ENCODE measurements at places on chromosomes 3 and 15.
A peak's percentile ranks its signal among the peaks of the same experiment; 100 is the strongest.

DNA sequence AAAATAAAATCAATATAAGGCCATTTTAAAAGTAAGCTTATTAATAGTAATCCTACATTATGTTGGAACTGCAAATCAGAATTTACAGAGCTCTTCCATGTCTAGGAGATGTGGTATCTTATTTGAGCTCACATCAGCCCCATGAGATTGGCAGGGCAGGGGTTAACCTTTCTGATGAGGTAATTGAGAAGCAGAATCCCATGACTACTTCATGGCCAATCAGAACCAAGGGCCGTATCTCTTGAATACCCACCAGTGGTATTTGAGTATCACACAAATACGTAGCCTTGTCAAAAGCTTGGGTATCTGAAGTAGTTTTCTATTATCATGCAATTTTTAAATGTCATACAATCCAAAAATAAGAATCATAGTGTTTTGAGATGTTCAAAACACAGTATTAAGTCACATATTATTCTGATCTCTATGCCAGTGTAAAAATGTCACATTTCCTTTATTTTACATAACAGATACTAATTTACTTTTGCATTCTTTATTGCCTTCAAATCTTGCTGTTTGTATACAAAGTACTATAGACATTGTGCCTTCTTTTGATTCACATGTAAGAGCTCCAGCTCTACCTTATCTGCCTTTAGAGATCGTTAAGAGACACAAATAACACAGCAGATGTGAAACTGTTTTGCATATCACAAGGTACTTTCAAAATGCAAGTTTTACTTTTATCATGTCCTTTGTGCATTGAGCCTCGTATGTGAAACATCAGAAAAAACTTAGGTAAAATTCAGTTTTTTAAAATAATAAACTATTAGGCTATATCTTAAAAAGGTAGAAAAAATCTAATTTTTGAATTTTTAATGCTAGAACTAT is 251.7 kb upstream of the GOLGA6L4 start:
- DNase-seq, result no peak

GRCh38 chr15:47514200-47514652 is 203.1 kb upstream of the SEMA6D start:
- DNase-seq, result no peak

GRCh38 chr15:89179966-89180875 is 41.2 kb downstream of the RLBP1 start:
- DNase-seq, result no peak

DNA sequence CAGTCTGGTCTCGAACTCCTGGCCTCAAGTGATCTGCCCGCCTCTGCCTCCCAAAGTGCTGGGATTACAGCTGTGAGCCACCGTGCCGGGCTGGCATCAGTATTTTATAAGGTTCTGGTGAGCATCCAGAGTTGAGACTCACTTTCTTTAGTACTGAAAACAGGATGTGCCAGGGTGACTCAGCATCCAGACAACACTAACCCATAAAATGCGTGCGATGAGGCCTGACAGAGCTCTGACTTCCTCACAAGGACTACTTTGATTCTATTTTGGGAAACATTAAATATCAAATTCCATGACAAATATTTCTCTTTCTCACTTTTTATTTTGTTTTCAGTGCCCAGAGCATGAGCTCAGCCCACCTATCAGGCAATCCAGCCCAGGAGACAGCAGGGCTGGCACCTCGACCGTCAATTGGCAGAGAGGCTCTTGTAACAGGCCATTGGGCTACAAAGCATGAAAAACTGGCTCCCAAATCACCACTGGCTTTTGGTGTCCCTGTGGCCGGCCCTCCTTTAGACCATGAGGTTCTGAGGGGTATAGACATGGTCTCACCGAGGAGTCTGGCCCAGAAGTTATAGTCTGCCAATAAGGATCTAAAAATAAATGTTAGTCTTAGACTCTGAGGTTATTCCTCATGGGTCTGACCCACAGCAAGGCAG is 75.0 kb downstream of the FEM1B start:
- DNase-seq, result no peak

DNA sequence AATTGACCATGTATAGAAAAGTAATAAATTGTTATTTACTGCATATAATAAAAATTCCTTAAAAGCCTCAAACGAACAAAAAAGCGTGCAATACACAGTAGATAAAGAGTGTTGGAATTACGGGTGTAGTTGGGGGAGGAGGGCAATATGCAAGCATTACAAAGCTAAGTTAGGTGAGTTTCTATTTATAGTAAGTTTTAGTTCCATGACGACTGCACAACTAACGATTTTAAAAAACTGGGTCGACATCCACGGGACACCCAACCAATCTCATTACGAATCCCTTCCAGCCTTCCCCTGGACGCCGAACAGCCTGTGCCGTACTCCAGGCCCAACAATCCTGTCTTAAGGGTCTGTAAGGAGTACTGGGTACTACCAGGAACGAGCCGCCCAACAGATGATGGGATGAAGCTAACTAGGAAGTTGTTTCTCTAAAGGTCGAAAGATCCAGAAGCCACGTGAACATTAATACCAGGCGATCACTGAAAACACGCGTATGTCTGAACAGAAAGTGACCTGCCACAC is 677 bp downstream of the POLQ start:
- DNase-seq, result no peak

DNA sequence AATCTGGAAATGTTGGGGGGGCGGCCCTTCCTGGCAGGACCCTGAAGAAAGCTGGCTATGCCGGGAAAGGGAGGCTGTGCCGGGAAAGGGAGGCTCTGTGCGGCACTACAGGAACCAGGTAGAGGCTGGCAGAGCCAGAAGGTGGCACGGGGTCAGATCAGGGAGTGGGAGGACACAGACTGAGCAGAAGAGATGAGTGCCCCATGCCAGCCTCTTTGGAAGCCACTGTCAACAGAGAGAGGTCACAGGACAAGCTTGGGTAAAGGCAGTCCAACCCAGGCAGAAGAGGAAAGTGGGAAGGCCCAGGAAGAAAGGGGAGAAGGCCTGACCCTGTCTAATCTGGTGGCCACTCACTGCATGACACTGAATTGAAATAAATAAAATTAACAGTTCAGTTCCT is 1.5 kb downstream of the C15orf62 start:
- no peak for DNase-seq

- no peak for DNase-seq
Observed at GRCh38 chr15:39188314-39188713, 392.6 kb upstream of the THBS1 start.

DNA sequence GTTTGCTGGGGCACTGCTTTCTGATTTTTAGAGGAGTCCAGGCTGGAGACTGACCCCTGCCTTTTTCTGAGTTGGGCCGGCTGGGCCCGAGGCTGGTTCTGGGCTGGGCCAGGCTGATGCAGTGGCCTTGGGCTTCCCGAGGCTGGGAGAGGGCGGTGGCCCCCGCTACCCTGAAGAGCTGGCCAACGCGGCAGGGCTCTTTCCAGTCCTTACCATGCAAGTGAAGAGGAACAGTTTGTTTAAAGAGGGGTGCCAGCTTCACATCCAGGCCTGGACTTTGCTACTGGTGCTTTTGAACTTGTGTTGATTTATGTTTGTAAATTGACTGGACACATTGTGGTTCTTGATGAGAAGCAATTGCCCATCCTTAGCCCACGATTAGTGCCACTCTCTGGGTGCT is 15.3 kb downstream of the IGF1R start:
- DNase-seq, result no peak

- DNase-seq, result no peak
Observed at GRCh38 chr3:125140818-125141595, 71.5 kb downstream of the SLC12A8 start.

DNA sequence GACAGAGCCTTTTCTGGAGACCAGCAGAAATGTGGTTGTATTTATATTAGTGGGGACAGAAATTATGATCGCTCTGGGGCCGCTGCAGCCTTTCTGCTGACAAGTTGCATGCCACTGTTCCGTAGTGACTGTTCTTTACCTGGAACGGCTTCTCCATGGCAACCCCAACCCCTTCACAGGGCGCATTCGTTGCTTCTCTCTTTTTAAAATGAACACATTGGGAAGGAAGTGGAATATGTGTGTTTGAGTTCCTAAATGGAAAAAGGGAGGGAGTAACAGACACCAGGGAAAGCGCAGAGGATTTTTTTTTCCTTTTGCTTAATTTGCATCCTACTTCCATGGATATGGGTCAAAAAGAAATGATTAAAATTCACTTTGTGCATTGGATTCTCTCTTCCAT is 482.0 kb upstream of the SUCLG2 start:
- no peak for DNase-seq

- DNase-seq, result no peak
Observed at GRCh38 chr3:133136114-133137041, 98.2 kb downstream of the TMEM108 start.

GRCh38 chr3:110166791-110167190 is 829.4 kb upstream of the DPPA4 start:
- no peak for DNase-seq

DNA sequence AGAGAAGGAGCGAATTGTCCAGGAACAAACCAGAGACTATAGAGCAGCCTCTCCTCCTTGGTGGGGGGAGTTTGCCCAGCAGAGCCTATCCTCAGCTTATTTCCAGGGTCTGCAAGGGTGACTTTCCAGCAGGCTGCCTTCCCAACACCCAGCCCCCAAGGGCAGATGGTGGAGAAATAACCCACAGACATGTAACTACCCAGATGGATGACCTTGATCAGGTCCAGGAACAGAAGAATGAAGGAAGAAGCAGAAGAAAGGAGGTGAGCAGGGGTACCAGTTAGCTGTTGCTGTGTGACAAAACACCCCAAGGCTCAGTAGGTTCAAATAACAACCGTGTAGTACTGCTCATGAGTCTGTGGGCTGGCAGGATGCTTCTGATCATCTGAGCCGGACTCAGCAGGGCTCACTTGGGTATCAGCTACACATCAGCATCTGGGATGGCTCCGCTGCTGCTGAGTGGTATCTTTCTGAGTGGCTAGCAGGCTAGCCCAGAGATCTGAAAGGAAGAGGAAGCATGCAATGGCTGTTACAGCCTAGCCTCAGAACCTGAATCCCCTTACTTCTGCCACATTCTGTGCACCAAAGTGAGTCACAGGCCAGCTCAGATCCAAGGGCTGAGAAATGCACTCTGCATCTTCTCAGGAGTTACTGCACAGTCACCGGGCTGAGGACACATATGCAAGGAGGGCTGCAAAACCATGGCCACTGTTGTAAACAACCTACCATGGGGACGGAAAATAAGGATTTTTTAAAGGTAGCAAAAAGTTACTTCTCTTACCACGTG is 22.2 kb upstream of the TXNRD3 start:
- DNase-seq, result peak; percentile 44

- DNase-seq, result no peak
Observed at GRCh38 chr3:128788268-128788869, 62.4 kb downstream of the RAB7A start.

DNA sequence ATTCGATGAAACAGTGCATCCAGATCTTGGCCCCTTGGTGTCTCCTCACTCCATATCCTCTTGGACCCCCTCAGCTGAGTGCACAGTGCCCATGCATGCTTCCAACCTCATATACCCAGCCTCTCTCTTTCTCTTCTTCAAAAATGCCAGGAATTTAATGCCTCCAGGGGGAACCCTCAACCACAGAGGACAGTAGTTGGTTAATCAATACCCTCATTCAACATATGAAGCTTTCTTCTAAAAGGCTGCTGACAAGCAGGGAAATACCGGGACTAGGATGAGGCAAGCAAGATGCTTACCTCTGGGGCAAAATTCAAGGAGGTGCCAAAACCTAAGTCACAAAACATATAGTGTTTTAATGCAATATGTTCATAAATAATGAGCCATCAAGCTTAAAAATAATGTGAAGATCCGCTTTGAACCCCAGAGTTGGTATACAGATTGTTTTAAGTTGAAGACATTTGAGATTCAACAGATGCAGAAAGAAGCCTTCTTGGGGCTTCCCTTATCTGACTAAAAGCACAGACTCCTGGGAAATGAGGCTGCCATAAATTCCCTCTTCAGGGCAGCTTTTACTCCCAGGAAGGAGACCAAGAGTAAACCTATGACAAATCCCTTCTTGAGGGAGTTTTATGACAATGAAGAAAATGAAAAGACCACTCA is 48.2 kb upstream of the FHIT start:
- DNase-seq, result no peak

GRCh38 chr15:75230551-75231371 is 27.4 kb upstream of the GOLGA6C start:
- DNase-seq, result no peak

DNA sequence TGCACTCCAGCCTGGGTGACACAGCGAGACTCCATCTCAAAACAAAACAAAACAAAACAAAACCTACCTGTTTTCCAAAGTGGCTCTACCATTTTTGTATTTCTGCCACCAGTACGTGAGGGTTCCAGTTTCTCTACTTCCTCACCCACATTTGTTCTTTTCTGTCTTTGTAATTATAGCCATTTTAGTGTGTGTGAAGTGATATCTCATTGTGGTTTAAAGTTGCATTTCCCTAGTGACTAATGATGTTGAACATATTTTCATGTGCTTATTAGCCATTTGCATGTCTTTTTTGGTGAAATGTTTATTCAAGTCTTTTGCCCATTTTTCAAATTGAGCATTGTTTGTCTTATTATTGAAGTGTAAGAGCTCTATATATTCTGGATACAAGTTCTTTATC is 50.7 kb downstream of the TRA2B start:
- DNase-seq, result no peak

DNA sequence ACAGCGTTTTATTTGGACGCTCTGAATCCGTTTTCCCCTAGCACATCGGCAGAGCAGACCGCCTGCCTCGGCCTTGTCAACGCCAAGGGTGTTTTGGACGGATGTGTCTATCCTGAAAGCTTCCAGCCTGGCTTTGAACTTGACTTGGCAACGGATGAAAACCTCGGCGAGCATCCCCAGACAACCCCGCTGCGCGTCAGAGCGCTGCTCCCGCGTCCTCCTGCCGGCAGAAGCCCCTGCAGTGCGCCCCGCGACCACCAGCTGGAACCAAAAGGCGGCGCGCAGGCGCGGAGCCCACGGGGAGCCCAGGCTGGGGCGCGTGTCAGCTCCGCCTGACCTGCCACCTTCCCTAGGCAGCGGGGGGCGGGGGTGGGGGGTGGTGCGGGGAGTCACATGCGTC is 26.2 kb upstream of the ARL8B start:
- DNase-seq, result peak; percentile 79

DNA sequence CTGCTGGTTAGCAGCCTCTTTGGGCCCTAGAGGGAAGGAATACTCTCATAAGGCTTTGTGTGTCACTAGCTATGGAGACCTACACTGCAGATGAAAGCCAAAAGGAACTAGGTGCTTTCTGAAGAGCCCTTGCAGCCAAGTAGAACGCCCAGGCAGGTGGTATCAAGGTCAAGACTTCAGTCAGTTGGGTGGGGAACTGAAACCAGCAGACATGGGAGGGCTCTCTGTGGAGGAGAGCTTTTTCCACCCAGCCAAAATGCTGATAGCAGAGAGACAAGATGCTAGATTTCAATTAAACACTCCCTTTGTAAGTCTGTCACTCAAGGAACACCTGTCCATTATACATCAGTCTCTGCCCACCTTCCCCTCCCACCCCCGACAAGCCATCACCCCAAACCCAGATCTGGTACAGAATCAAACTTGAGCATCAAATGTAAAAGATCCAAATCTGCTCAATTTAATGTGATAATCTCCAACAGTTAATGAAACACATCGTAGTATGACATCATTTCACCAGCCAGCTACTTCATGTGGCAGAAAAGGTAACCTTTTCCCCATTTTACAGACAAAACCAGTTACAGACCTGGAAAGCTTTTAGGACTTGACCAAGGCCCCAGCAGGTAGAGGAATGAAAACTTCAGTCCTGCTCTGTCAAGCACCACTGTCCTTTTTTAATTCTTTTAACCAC is 14.6 kb downstream of the MRPS25 start:
- DNase-seq, result no peak

GRCh38 chr3:116474032-116474780 is 28.9 kb upstream of the LSAMP start:
- DNase-seq, result no peak

GRCh38 chr15:70493376-70493775 is 270.0 kb downstream of the UACA start:
- no peak for DNase-seq

Measured in left forelimb (tissue), 1 donor.